ENCODE measurements at places on chromosomes 1 and 21.
A peak's percentile ranks its signal among the peaks of the same experiment; 100 is the strongest.

- DNase-seq, result no peak
- H3K27me3 ChIP-seq, result no peaks in the 10 kb centered on the region
- H3K27ac ChIP-seq, result no peak overlapping the region
- H3K4me1 ChIP-seq, result no peaks in the 10 kb centered on the region
- no peaks in the 10 kb centered on the region for H3K36me3 ChIP-seq
Observed at GRCh38 chr1:53678938-53679825, 59.8 kb downstream of the GLIS1 start.

GRCh38 chr1:221366495-221367110, 375.3 kb downstream of the DUSP10 start:
- peaks cover 8% of the 10 kb centered on the region for H3K4me1 ChIP-seq
- peak overlapping the region; percentile 80 for H3K27ac ChIP-seq
- no peak overlapping the region for H3K4me3 ChIP-seq
- H3K27me3 ChIP-seq, result no peaks in the 10 kb centered on the region

DNA sequence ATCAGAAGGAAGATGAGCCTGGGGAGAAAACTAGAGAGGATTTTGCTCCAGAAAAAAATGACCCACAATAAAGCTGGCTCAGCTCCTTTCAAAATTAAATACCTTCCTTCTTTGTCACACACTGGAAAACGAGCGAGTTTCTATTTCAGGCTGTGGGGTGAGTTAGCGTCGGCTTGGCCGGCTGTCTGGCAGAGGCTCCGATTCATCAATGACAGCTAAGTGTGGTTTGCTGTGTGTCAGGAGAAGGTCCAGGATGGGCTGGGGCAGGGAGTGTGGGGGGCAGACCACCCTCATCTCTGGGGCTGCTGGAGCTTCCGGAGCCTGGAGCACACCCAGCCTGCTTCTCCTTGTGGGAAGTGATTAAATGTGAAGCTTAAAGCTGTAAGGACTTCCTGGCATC, 120.2 kb downstream of the ETS2 start:
- no peak overlapping the region for H3K4me3 ChIP-seq
- H3K36me3 ChIP-seq, result no peaks in the 10 kb centered on the region
- DNase-seq, result no peak
- no peak overlapping the region for H3K27ac ChIP-seq

GRCh38 chr1:198917226-198917625, 278.4 kb downstream of the PTPRC start:
- no peaks in the 10 kb centered on the region for H3K27me3 ChIP-seq
- no peak overlapping the region for H3K4me3 ChIP-seq
- no peaks in the 10 kb centered on the region for H3K4me1 ChIP-seq

DNA sequence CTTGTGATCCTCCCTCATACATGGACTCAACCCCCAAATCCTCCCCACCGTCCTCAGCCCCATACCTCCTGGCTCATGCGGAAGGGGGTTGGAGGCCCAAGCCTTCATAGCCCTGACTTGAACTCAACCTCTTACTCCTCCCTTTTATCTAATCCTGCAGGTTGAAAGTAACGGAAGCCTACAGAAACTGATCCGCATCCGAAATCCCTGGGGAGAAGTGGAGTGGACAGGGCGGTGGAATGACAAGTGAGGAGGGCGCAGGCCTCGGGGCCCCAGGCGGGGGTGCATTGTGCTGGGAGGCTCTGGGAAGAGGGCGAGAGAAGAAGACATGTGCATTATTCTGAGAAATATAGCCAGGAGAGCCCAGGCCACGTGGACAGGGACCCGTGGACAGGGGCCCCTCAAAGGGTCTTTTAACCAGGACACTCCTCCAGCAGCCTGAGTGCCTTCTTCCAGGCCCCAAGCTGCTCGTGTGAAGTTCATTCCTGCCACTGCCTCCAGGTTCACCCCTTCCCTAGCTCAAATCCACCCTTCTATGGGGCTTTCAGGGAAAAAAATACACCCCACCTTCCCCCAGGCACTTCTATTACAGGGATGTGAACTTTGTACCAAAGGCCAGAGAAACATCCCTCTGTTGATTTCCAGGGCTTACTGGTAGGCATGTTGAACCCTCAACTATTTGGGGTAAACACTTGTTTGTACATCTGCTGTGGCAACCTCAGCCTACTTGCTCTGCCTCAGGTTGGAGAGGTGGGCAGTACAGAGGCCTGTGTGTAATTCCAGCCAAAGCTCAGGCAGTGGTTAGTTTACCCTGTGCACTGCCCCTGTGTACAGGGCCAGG, 38.6 kb downstream of the CAPN2 start:
- no peaks in the 10 kb centered on the region for H3K27me3 ChIP-seq
- no peak overlapping the region for H3K27ac ChIP-seq
- no peak overlapping the region for H3K4me3 ChIP-seq
- H3K36me3 ChIP-seq, result peaks cover 5% of the 10 kb centered on the region

- no peak overlapping the region for H3K27ac ChIP-seq
- H3K4me1 ChIP-seq, result peaks cover 7% of the 10 kb centered on the region
- no peak overlapping the region for H3K4me3 ChIP-seq
Observed at GRCh38 chr1:43773821-43774220, 66.5 kb downstream of the ST3GAL3 start.

- H3K4me3 ChIP-seq, result no peak overlapping the region
- H3K36me3 ChIP-seq, result no peaks in the 10 kb centered on the region
- no peak overlapping the region for H3K27ac ChIP-seq
- H3K4me1 ChIP-seq, result no peaks in the 10 kb centered on the region
- no peaks in the 10 kb centered on the region for H3K27me3 ChIP-seq
Observed at GRCh38 chr1:162316187-162316586, 60.5 kb downstream of the SPATA46 start.

DNA sequence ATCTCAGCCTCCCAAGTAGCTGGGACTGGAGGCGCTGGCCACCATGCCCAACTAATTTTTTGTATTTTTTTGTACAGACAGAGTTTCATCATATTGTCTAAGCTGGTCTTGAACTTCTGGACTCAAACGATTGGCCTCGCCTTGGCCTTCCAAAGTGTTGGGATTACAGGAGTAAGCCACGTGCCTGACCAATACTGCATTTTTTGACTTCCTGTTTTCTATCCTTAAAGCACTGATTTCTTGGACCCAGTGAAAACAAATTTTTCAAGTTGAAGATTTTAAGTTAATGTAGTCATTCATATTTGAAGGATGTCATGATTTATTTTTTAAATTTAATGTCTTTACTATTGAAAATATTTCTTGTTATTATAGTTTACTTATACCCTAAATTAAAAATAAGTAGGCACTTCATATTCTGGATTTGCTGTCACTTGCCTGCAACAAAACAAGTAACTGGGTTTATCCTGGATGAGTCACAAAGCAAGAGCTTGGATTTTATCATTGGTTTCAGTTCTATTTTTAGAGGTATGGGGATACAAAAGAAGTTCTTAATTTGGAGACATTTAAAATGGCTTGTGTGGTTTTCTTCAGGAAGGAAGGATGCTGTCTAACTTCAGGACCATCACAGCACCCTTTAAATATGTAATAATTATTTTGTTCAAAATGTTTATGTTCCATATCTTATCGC, 2.2 kb upstream of the VPS45 start:
- no peaks in the 10 kb centered on the region for H3K36me3 ChIP-seq
- no peak for DNase-seq
- H3K4me1 ChIP-seq, result no peaks in the 10 kb centered on the region
- H3K27ac ChIP-seq, result no peak overlapping the region
- no peak overlapping the region for H3K4me3 ChIP-seq

DNA sequence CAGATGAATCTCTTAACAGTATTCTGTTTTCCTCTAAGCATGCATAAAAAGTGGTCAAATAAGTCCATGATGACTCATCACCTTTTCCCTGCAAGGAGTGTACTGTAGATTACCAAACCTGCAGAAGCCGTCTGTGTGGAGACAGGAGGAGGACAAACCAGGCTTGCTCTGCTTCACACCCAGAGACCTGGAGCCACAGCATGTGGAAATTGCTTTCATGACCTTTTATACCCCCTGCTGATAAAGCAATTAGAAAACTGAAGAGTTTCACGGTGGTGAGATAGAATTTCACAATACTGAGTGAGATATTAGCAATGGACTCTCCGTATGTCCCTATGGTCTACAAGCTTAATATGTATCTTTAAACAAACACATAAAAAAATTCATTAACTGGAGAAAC, 9.4 kb downstream of the CORT start:
- no peak overlapping the region for H3K4me3 ChIP-seq
- H3K36me3 ChIP-seq, result peaks cover 11% of the 10 kb centered on the region
- H3K27ac ChIP-seq, result no peak overlapping the region
- H3K27me3 ChIP-seq, result no peaks in the 10 kb centered on the region

DNA sequence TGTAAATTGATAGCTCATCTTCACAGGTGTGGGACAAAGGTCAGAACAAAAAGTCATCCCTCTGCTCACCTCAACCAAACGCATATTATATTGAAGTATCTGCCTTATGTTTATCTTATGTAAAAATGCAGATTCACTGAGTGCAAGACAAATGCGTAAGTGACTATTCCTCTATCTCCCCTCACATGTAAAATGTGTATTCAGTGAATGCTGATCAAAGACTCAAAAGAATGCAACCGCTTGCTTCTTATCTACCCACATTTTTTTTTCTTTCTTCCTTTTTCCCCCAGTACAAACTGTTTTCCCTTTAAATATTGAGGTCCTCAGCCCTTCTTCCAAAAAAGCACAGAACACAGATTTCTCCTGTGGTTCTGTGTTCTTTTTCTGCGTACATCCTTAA, 1882.9 kb downstream of the NCAM2 start:
- no peaks in the 10 kb centered on the region for H3K36me3 ChIP-seq
- H3K27ac ChIP-seq, result peak overlapping the region; percentile 82
- no peak overlapping the region for H3K4me3 ChIP-seq
- DNase-seq, result peak; percentile 94

GRCh38 chr1:47483651-47484050, 45.8 kb downstream of the FOXD2 start:
- H3K27me3 ChIP-seq, result no peaks in the 10 kb centered on the region
- H3K4me1 ChIP-seq, result no peaks in the 10 kb centered on the region
- H3K4me3 ChIP-seq, result no peak overlapping the region
- H3K27ac ChIP-seq, result no peak overlapping the region
- no peak for DNase-seq

- no peak for DNase-seq
- no peak overlapping the region for H3K27ac ChIP-seq
Observed at GRCh38 chr1:183328371-183328770, 89.8 kb downstream of the NMNAT2 start.

DNA sequence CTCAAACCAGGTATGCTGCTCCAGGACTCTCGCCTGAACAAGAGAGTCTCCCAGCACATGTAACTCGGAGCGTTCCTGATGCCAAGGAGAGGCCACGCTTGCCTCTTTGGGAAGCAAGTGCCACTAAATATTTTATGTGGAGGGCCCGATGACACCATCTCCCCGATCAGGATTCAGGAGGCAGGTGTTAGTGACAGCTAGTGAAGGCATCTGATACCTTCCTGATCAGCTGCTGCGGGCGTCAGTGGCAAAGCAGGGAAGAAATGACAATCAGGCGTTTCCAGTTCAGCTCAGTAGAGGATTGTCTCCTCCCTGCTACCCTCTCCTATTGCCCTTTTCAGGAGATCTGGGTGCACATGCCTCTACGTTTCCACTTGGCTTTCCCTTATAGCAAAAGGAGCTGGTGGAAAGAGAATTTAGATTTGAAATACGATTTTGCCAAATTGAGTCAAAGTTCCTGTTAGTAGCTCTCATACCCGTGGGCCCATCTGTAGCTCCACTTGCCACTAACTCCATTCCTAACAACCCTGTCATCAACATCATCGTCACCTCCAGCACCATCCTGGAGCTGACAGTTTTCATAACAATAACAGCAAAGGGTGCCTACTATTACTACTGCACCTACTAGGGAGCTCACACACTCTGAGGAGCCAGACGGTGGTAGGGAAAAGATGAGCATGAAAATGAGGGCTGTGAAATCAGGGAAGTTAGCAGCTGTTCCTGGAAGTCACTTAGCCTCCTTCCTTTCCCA, 21.6 kb downstream of the PLXNA2 start:
- no peak overlapping the region for H3K4me3 ChIP-seq
- H3K36me3 ChIP-seq, result peaks cover 3% of the 10 kb centered on the region
- no peak overlapping the region for H3K27ac ChIP-seq
- DNase-seq, result no peak

DNA sequence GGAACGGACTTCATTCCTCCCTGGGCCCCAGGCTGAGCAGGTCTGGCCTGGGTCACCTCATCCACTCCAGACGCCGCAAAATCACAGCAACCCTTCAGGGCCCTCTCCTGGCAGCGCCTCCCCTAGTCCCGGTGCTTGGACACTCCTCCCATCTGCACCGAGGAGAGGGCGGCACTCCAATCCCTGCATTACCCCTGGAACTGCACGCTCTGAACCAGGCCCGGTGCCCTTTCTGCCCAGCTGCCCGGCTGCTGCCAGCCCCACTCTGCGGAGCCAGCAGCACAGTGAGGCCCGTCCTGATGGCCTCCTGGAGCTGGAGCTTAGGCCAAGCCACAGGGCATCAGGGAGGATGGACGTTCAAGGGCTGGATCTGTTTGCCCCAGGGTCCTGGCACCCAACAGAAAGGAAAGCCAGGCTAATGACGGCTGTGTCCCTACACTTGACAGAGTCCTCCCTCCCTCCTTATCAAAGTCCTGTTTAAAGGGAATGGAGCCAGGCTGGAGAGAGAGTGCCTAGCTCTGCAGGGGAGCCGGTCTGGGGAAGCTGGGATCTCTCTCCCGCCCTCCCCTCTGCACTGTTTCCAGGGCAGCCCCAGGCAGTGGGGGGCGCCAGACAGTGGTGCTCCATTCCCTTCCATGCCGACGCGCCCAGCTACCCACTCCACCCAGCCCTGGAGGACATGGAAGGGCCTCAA, 12.7 kb downstream of the COL6A2 start:
- H3K36me3 ChIP-seq, result peaks cover 12% of the 10 kb centered on the region
- no peak overlapping the region for H3K27ac ChIP-seq
- peak; percentile 36 for DNase-seq
- H3K4me1 ChIP-seq, result no peaks in the 10 kb centered on the region
- no peak overlapping the region for H3K4me3 ChIP-seq

GRCh38 chr1:83954166-83954823, 44.6 kb downstream of the TTLL7 start:
- DNase-seq, result no peak
- H3K27ac ChIP-seq, result no peak overlapping the region

DNA sequence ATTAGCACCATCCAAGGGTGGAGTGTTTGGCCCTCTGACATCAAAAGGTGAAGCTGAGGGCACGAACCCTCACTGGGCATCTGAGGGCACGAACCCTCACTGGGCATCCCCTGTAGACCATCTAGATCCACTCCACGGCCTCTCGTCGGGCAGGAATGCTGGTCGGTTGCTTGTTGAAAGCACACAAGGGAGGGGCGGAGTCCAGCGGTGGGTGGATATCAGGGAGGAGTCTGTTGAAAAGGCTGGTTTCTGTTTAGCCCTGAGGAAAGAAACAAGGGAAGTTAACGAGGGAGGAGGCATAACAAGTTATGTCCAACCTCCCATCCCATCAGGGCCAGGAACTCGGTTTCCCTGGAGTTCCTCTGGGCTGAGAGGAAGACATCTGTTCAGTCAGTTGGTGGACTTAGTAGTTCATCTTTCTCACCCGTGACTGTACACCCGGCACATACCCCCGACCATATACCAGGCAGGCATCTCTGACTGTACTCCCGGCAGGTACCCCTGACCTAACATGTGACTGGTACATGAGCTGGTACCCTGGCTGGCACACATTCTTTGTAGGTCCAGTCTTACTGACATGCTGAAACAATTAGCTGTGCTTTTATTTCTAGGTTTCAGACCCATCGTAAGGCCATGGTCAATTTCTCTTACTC, 32.1 kb upstream of the PDE9A start:
- DNase-seq, result no peak
- no peak overlapping the region for H3K4me3 ChIP-seq
- H3K27ac ChIP-seq, result no peak overlapping the region
- no peaks in the 10 kb centered on the region for H3K27me3 ChIP-seq
- no peaks in the 10 kb centered on the region for H3K4me1 ChIP-seq
- H3K36me3 ChIP-seq, result no peaks in the 10 kb centered on the region

All from mesendoderm (in vitro differentiated cells).